ENCODE measurements at places on chromosomes 12 and 14. TPM values are rescaled to one million over a fixed set of nuclear protein-coding genes. Genes with fewer than 3 reads are reported as not detected.

RAD9B gene
- 2.1 TPM for total RNA-seq

SMCO2 gene
- not detected for total RNA-seq

BICDL1 gene
- 1.2 TPM for total RNA-seq

IL31 gene
- not detected for total RNA-seq

PUS1 gene
- 13.6 TPM for total RNA-seq

SH2B3 gene
- 30.5 TPM for total RNA-seq

RTN1 gene
- 7.9 TPM for total RNA-seq

CPSF2 gene
- 36.7 TPM for total RNA-seq

PTPRR gene
- 41.5 TPM for total RNA-seq

KRT5 gene
- total RNA-seq: 1.1 TPM

CARMIL3 gene
- total RNA-seq: 0.05 TPM

KIF26A gene
- 3.0 TPM for total RNA-seq

CACNA1C gene
- total RNA-seq: 0.22 TPM

TCL1B gene
- total RNA-seq: not detected
